ENCODE measurements at places on chromosomes 1 and 21.

- DNase-seq: no peak
These were observed 231.7 kb downstream of the RGS7 start for GRCh38 chr1:241125286-241125685.

- no peak for DNase-seq
These were observed 26.1 kb upstream of the MAN1A2 start for GRCh38 chr1:117341123-117341522.

DNA sequence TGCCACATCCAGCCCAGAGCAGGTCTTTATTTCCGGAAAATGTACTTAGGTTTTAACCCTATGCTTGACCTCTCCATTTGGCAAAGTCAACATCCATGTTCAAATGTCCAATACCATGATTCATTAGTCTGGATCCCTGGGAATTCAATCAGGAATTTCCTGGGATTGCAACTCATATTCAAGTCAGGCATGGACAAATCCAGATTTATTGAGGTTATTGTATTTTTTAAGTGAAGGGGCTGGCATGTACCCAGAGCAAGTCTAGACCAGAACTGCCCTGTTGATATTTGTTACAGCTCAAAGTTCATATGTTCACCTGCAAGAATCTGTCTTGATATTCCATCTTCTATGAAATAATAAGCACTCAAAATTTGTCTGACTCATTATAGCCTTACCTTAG, 521.1 kb downstream of the ADGRL2 start:
- no peak for DNase-seq

- no peak for DNase-seq
These were observed 9.5 kb upstream of the DUSP23 start for GRCh38 chr1:159771127-159771895.

GRCh38 chr1:157047062-157047410, 1.5 kb upstream of the ARHGEF11 start:
- DNase-seq: no peak

- no peak for DNase-seq
These were observed 27.5 kb downstream of the SLC37A1 start for GRCh38 chr21:42541174-42541573.

DNA sequence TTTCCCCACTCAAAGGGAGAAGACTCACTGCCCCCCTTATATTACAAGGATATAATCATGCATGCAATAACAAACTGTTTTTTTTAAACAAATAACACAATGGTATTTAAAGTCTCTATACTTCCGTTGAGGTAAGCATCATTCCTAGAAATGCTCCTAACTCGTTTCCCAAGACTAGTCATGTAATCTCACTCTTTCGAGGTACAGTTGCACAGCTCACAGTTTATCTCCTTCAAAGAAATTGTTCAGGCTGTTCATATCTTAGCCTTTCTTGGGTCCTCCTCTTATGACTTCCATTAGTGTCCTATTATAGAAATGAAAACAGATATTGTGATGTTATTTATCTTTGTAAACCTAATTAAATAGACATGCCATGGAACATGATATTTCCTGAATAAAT, 705.0 kb downstream of the KCNT2 start:
- DNase-seq: no peak

DNA sequence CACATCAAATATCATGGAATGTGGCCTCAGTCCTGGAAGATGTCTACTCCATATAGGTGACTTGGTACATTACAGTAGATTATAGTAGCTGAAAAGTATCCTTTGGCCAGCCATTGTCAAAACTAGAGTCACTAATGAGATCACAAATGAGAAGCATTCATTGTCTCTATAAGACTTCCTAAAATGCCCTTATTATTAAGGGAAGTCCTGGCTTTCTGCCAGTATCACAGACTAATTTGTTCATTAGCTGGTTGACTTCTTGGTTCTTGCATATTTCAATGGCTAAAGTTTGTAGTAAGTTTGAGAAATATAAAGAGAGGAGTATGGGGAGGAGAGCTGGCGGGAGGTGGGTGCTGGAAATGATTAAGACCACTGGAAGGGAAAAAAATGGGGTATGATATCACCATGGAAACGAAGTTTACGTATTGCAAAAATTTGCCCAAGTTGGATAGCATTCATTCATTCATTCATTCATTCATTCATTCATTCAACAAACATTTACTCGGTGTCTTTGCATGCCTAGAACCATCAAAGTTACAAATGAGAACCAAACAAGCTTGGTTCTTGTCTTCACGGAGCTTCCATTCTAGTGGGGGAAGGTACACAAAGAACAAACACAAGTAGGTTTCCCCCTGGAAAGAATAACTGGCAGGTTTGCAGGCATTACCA, 11.7 kb upstream of the B3GALNT2 start:
- DNase-seq: no peak

DNA sequence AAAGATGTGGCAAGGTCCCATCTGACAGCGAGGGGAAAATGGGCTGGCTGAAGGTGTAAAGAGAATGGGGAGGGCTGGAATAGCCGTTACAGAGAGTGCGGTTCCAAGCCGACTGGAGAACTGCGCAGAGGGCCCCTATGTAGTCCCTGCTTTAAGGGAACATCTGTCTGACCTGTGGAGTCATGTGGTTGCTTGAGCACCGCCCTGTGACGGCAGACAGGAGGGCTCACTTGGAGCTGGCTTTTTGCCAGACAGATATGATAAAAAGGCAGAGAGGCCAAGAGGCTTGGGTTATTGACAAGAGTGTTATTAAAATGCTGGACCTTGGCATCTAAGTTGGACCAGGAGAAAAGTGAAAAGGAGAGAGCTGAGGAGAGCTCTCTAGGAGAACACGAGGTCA, 5.9 kb upstream of the PTPRF start:
- peak; percentile 93 for DNase-seq

GRCh38 chr1:53686091-53686964, 52.6 kb downstream of the GLIS1 start:
- DNase-seq: no peak

- DNase-seq: no peak
These were observed 162.5 kb downstream of the APP start for GRCh38 chr21:26007951-26008498.

DNA sequence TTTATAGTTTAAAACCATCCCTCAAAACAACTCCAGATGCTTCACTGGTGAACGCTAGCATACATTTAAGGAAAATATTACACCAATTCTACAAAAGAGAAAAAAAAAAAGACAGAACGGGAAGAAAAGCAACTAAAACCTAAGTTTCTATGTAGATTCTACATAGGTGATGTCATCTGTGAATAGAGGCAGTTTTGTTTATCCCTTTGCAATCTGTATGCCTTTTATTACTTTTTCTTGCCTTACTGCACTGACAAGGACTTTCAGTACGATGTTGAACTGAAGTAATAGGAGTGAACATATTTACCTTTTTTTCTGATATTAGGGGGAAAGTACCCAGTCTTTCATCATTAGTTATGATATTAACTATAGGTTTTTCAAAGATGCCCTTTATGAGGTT, 101.7 kb upstream of the HAO2 start:
- no peak for DNase-seq

- DNase-seq: peak; percentile 58
These were observed 200.4 kb downstream of the NRIP1 start for GRCh38 chr21:14864211-14865021.

GRCh38 chr1:74399249-74399648, 113.2 kb downstream of the LRRC53 start:
- no peak for DNase-seq

DNA sequence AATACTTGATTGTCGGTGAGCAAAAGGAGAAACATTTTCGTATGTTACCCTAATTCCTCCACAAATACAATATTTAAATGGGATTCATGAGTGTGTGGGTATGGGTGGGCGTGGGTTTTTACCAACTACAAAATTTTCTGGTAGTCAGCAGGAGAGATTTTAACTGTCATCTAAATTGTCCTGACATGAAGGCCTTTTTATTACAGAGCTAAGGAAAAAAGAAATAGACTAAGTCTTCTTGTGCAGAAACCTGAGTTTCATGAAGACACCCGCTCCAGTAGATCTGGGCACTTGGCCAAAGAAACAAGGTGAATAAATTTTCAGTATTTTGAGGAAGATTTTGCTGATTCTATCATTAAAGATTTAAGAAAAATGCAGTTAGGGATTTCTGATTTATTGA, 752 bp downstream of the RGS18 start:
- no peak for DNase-seq

GRCh38 chr1:86441581-86441980, 17.6 kb downstream of the CLCA2 start:
- no peak for DNase-seq

- peak; percentile 82 for DNase-seq
These were observed 200.6 kb downstream of the SMYD3 start for GRCh38 chr1:246306415-246307037.

DNA sequence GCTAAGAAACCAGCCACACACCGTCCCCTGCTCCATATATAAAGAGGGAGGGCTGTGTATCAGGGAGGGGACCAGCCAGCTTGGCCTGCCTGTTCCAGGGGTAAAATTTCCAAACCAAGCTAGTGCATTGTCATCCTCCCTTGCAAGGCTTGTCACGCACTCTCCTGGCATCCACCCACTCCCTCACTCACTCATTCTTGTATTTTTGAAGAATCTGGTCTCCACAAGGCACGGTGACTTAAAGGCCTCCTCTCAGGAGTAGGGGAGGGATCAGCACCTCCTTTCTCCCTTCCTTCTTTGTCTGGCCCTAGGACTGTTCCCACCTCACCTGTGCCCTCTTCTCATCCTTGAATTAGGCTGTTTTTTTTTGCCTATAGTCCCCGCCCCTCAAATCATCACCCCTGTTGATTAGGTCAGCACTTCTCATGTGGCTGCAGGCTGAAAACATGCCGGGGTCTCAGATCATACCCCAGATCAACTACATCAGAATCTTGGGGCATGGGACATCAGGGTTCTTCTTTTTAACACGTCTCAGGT, 5.0 kb downstream of the ABCA4 start:
- no peak for DNase-seq

DNA sequence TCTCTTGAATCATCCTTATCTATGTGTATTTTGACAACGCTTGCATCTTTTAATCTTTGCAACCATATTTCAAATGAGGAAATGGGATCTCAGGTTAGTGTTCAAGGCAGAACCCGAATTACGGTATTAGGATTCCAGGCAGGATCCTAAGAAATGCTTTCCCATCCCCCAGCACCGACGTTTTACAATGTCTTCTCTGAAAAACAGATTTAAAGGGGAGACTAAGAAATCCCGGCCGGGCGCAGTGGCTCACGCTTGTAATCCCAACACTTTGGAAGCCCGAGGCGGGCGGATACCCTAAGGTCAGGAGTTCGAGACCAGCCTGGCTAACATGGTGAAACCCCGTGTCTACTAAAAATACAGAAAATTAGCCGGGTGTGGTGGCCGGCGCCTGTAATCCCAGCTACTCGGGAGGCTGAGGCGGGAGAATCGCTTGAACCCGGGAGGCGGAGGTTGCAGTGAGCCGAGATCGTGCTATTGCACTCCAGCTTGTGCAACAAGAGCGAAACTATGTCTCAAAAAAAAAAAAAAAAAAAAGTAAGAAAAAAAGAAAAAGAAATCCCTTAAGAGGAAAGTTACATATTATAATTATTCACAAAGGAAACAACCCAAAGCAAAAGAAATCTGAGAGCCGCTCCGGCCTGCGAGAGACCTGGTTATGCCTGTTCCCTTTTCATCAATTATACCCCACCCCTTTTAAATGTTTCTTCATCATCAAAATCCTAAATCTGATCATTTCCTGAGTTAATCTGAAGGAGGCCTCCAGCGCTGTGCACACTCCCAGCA, 801 bp upstream of the GORAB start:
- DNase-seq: no peak

DNA sequence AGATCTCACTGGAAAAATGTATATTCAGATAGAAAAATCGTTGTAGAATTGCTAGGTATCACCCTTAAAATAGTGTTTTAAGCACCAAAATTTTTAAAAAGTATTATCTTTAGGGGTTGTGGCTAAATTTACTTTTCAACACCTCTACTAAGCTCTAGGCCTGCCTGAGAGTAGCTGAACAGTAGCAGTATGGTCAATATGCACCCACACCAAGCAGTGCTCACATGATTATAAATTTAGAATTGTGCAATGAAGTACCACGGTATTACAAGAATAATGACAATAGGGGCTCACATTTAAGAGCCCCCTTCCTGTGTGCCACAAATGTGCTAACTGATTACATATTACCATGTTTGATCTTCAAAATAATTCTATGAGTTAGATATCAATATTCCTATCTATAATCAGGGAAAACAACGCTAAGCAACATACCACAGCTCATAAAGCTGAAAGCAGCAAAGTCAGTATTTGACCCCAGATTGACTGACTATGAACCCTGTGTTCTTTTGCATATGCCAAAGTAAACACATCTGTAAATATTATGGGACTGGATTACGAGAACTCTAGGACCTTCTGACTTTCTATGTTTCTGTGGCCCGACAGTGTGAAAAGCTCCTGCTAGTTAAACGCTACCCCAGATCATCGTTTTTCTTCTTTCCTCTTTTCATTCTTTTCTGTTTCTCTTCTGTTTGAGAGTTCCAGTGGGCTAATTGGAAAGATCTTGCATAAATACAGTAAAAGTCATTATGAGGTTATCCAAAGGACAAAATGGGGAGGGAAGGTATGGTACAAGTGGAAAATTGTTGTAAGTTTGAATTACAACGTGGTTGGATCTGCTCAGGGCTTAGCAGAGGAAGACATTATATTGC, 201.1 kb upstream of the C1orf87 start:
- no peak for DNase-seq

DNA sequence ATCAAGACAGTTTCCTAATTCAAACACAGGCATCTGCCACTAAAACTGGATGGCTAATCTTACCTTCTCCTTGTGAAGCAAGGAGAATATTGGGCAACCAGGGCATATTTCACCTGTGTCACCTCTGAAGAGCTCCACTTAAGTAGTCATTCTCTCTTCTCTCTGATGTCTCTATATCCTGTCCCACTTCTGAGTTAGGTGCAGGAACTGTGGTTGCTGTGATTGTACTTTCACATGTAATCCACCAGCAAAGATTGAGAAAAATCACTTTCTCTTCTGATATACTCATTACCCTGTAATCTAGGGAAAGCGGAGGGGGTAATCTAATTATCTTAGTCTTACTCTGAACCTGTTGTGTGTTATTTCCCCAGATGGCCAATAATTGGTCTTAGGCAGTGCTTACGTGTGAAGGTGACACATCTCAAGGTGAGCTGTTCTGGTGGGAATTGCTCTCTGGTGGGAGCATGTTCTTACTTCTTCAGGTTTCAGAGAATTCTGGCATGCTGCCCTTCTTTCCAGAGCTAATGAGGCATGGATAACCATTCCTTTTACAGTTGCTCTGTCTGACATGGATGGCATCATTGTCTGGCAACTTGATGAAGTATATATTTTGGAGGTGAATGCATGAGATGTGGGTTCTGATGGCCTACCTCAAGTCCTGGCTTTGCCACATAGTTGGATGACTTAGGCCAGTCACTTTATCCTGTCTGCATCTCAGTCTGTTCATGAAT, 12.0 kb downstream of the XCL2 start:
- no peak for DNase-seq

GRCh38 chr1:47424336-47424982, 8.4 kb downstream of the FOXE3 start:
- peak; percentile 15 for DNase-seq

DNA sequence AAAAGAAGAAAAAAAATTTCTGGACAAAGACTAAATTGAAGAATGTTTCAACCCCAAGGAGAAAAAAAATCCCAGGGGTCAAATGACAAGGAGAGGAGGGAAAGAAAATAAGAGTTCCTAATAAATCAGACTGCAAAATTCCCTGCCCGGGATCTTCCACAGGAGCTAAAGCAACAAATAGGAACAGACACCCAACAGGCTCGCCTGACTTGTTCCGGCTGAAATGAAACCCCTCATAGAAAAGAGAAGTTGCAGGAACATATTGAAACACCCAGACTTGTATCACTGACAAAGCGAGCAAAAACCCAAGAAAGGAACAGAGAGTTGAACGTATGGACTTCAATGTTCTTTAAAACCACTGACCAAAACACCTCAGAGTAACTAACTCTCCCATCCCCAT, 123.0 kb downstream of the TIAM1 start:
- DNase-seq: no peak
